ENCODE measurements at places on chromosomes 1 and 21.

DNA sequence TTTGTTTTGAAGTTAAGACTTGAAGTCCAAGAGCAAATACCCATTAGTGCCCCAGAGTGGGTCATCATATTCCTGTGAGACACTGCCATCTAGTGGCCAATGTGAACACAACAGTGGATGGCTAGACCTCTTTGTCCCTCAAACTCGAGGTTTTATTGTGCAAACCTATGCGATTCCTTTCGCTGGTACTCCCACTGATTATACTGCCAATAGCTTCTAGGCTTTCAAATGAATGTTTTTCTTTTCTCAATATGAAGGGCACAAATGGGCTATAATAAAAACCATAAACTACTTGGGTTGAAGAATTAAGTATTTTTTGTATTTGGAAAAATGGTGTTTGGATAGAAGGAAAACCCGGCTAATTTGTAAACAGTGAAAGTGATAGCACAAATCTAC, 100.4 kb upstream of the ZNF281 start:
- peak; percentile 87 for DNase-seq

DNA sequence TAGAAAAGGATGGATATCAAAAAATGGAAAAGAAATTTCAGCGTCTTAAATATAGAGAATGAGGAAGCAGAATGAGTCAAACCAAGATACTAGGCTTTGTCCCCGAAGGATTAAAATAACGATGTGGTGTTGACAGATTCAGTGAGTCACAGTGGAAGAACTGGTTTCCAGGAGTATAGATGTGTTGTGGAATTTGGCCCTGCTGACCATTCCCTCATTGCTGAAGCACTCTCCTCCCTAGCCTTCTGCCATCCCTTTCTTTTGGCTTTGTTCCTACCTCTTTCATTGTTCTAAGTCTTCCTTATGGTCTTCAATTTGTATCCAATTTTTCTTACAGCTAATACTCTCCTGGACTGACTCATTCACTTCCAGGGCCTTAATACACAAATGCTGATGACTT, 23.1 kb upstream of the USP25 start:
- no peak for DNase-seq

DNA sequence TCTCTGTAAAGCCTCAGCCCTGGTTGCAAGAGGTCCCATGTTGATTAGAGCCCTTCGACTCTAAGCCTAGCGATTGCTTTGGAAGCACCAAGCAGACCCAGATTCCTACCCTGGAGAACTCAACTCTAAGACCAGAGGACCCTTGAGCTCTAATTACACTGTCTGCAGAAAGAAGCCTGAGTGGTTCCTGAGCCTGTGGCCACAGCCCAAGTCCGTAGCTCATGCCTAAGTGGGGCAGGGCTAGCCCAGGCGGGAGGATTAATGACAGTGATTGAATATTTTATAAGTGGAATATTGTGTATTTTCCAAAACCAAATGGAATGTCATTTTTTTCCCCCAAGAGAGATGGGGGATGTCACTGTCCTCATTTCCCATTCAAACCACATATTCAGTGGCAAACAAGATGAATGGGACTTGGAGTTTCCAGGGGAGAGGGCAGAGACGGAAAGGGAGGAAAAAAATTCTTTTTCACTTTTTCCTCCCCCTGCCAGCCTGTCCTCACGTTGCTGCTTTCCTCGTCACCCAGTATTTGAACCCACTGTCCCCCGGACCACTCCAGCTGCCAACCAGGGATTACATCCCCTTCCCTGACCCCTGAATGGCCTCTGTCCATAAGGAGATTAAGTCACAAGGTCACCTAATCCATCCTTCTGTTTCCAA, 79.6 kb upstream of the CTTNBP2NL start:
- no peak for DNase-seq

DNA sequence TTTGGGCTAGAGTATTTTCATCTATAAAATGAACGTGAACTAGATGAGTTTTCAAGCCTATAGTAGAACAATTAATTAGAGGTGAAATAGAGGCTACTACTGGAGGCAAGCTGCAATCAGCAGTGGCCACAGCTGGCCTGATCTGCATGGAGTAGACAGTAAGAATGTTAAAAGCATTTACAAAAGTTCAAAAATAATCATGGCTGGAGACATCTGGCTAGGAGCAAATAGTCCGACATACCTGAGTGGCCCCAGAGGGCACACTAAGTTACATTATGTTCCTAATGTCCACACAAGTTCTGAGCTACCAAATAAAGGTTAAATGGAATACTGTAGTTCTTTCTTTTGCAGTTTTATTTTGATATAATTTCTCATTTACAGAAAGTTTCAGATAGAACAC, 28.0 kb downstream of the MPZL1 start:
- DNase-seq, result no peak

- no peak for DNase-seq
Observed at GRCh38 chr1:14498839-14499238, 99.6 kb upstream of the KAZN start.

GRCh38 chr1:176619261-176619660, 156.3 kb downstream of the PAPPA2 start:
- no peak for DNase-seq

GRCh38 chr1:59018860-59019259, 235.0 kb upstream of the JUN start:
- DNase-seq, result no peak

GRCh38 chr1:106447466-106447865, 609.0 kb upstream of the PRMT6 start:
- no peak for DNase-seq

- DNase-seq, result no peak
Observed at GRCh38 chr21:15441060-15441493, 288.7 kb upstream of the USP25 start.

DNA sequence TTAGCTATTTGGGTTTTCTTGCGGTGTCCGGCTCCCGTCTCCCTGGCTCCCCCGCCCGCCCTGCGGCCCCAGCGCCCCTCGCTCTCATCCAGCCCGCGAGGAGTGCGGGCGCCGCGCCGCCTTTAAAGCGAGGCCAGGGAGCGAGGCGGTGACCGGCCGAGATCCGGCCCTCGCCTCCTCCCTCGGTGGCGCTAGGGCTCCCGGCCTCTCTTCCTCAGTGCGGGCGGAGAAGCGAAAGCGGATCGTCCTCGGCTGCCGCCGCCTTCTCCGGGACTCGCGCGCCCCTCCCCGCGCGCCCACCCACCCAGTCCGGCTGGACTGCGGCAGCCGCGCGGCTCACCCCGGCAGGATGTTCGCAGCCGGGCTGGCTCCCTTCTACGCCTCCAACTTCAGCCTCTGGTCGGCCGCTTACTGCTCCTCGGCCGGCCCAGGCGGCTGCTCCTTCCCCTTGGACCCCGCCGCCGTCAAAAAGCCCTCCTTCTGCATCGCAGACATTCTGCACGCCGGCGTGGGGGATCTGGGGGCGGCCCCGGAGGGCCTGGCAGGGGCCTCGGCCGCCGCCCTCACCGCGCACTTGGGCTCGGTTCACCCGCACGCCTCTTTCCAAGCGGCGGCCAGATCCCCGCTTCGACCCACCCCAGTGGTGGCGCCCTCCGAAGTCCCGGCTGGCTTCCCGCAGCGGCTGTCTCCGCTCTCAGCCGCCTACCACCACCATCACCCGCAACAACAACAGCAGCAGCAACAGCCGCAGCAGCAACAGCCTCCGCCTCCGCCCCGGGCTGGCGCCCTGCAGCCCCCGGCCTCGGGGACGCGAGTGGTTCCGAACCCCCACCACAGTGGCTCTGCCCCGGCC, 492 bp downstream of the HLX start:
- peak; percentile 43 for DNase-seq

GRCh38 chr1:246035060-246035541, 472.0 kb downstream of the SMYD3 start:
- DNase-seq, result no peak

- DNase-seq, result no peak
Observed at GRCh38 chr1:6409053-6409452, 10.7 kb downstream of the HES2 start.

DNA sequence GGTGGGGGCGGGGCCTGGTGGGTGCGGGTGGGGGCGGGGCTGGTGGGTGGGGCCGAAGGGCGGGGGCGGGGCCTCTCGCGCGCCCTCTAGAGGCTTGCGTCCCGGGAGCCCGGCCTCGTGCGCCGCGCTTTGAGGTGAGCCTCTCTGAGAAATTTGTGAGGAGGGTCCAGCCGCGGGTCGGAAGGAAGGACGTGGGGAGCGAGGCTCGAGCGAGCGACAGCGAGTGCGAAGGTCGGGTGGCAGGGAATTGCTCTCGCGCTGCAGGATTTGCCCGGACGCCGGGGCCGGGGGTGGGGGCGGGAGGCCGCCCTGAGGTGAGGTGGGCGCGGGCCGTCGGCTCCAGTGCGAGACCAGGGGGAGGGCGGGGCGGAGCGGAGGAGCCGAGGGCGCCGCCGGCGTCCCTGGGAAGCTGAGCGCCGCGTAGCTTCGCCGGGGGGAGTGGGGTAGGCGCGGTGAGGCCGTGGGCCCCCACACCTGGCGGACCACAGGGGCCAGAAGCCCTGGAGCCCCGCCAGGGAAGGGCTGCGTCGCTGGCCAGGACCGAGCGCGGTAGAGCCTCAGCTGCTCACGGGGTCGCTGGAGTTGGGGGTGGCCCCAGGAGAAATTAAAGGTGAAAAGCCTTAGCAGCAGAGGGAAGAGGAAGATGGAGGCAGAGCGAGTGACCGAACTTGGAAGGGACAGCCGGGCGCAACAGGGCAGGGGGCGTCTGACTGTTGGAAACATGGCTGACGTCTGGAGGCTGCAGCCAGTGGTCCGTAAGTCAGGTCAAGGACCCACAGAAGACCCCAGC, 754 bp upstream of the LSS start:
- peak; percentile 64 for DNase-seq

- DNase-seq, result no peak
Observed at GRCh38 chr1:184340984-184341383, 45.8 kb upstream of the C1orf21 start.

DNA sequence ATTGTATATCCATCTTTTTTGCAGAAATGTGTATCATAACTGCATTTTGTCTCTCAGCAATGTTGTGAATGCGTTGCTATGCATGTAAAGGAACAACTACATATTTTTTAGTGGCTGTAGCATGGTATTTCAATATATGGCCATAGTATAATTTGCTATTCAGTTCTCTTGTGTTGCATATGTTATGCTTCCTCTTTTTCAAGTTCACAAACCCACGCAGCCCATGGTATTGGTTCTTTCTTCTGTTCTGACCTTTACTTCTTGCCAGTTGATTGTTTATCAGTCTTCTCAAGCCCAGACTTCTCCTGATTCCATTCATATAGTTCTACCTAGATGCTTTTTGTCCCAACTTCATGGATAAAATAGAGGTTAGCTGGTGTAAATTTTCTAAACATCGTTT, 6.1 kb downstream of the SLC22A15 start:
- no peak for DNase-seq

- DNase-seq, result no peak
Observed at GRCh38 chr1:168396508-168396907, 115.8 kb downstream of the TBX19 start.

- DNase-seq, result no peak
Observed at GRCh38 chr1:178500091-178500770, 3.5 kb upstream of the CLEC20A start.

DNA sequence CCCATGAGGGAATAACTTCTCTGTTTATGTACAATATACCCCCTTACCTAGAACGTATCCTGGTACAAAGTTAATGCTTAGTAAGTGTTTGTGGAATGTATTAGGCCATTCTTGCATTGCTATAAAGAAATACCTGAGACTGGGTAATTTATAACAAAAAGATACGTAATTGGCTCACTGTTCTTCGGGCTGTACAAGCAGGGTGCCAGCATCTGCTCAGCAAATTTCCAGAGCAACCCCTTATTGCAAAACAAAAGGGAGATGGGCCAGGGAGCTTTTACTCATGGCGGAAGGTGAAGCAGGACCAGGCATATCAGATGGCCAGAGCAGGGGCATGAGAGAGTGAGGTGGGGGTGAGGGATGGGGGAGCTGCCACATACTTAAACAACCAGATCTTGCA, 123.4 kb upstream of the C8B start:
- DNase-seq, result no peak
